ENCODE measurements at places on chromosomes 1 and 21.

GRCh38 chr1:62368989-62369388 is 49.8 kb upstream of the KANK4 start:
- no peak for DNase-seq

DNA sequence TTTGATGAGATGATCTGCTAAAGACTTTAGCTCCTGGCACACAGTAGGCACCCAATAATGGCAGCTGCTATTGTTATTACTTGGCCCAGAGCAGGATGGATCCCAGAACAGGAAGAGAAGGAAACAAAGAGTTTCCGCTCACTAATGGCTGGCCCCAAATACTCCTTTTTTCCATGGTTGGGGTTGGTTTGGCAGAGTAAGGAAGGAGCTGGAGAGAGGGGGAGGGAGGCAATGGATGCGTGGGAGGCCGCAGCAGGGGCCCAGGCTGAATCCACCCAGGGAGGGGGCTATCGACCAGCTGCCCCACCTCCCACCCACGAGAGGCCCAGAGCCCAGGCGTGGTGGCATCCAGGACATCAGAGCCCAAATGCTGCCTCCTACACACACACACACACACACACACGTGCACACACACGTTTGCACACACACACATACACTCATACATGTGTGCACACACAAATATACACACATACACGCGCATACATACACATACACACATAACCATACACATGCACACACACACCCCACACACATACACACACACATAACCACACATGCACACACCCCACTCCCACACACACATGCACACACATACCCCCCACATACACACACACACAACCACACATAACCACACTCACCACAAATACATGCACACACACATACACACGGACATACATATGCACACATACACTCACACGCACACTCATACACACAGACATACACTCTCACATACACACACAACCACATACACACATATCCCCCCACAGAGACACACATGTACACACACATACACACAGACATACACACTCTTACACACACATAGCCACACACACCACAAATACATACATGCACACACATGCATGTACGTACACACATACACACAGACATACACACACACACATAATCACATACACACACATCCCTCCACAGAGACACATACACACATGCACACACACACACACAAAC is 25.2 kb downstream of the C1QB start:
- DNase-seq: no peak

- DNase-seq: no peak
These were observed 4.3 kb downstream of the BRINP2 start for GRCh38 chr1:177174921-177175634.

- no peak for DNase-seq
These were observed 15.3 kb downstream of the LDLRAD1 start for GRCh38 chr1:54002544-54003248.

GRCh38 chr1:221972276-221973235 is 230.7 kb upstream of the DUSP10 start:
- DNase-seq: no peak

GRCh38 chr1:235265900-235266299 is 62.1 kb downstream of the ARID4B start:
- no peak for DNase-seq

DNA sequence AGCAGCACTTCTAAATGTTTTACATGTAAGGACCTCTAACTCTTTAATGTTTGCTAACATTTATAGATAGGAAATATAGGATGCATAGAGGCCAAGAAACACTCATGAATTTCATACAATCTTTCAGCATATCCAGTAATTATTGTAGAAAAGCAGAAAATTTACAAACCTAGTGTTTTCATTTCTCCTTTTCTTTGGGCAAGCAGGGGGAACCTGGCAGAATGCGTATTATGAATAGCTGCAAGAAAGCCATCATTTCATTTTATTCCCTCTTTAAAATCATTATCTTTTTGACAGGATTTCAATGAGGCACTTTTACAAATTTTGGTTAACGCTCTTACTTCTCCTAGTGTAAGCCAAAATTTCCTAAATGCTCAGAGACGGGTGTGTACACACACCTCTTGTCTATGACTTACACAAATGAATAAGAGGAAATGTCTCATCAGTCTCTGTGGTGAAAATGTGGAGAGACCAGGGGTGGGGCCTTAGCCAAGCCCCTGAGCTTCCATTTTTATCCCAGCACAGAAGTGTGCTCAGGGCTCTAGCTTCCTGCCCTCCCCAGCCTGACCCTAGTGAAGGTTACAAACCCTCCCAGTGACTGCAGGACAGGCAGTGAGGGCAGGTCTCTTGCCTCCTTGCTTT is 91.6 kb downstream of the LRRC8C start:
- DNase-seq: no peak

DNA sequence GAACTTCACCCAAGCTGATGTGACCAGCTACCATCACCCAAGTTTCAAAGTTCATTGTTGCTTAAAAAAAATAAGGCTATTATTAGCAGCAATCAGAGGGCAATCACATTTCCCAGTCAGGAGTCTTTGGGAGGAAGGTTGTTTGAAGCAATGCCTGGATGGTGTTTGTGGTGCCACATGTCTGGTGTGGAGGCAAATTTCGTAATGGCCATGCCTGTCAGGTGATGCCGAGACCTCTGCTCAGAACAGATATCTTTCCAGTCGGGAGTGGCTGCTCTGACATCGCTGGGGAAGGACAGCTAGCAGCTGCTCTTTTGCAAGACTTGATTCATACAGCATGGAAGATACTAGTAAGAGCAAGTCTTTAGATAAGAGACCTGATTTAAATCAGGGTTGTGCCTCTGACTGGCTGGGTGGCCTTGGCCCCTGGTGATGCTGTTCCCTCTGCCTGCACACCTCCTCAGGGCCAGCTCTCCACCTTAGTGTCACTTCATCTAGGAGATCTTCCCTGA is 187.8 kb upstream of the JUN start:
- DNase-seq: no peak

GRCh38 chr21:14454016-14455009 is 71.4 kb upstream of the HSPA13 start:
- DNase-seq: no peak

- no peak for DNase-seq
These were observed 186.5 kb downstream of the TGFBR3 start for GRCh38 chr1:91699339-91699974.

- DNase-seq: no peak
These were observed 867 bp downstream of the PTPRC start for GRCh38 chr1:198639671-198640143.

DNA sequence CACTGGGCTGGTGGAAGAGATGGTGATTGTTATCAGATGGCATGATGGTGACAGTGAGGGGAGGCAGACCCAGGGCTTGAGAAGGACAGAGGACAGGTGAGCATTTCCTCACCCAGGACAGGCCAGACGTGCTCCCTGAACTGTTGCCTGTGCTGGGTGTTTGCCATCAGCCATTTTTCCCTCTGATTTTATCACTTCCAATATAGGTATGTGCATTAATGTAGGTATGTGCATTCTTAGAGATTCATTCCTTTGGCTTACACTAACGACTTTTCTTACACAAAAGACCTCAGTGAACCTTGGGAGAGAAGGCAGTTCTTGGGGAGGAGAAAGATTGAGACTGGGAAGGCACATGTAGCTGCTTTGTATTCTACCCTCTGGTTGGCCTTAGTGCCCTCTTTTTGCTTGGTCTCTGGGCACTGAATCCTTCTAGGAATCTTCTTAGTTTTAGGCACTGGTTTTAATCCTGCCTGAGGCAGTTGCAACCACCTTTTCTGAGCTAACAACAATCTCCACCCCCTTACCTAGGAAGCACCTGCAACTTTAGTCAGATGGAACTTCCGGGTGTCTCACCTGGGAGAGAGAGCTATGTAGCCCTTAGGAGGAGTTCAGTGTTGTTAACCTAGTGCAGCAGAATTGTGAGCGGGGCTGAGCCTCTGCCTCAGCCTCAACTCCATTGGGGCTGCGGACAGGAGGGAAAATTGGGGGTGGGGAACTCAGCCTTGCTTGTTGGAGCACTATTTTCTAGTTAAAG is 30.9 kb downstream of the C1orf116 start:
- no peak for DNase-seq

DNA sequence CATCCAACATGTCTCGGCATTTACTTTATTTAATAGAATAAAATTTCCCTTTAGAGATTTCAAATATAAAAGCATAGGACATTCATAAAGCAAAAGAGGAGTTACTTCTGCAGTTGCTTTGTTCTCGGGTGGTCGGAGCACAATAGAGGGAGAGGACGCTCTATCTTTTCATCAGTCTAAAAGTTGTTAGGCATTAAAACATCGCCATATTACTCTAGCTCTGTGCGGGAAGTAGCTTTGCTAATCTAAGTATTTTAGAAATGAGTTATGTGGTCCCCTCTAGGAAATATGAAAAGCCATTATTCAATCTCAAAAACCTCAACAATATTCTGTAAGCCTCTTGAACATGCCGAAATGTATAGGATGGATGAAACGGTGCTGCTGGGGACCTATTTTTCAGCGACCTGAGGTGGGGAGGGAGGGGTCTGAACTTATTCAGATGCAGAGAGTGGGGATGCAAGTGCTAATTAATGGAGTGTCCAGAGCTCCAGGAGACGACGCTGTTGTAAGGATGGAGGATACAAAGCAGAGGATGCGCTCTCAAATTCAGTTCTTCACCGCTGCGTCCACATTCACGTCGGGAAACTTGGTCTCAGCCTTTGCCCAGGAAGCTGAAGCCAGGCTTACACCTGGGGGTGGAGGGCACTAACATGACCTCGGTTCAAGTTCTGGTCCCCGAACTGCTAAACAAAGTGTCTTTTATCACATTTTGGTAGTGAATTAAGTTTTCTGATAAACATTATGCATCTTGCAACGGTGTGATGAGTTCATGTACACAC is 6.3 kb downstream of the CDKN2C start:
- no peak for DNase-seq

GRCh38 chr1:111515291-111516004 is 12.0 kb upstream of the ADORA3 start:
- peak; percentile 56 for DNase-seq

GRCh38 chr1:42931108-42931539 is 27.5 kb downstream of the SLC2A1 start:
- peak; percentile 58 for DNase-seq
